ENCODE measurements at places on chromosomes 16 and 17. TPM values are rescaled to one million over a fixed set of nuclear protein-coding genes. Genes with fewer than 3 reads are reported as not detected.

TRAPPC2L gene
- polyA plus RNA-seq = 89.8 TPM

HOXB8 gene
- polyA plus RNA-seq = not detected

KCNAB3 gene
- not detected for polyA plus RNA-seq

ABAT gene
- 5.3 TPM for polyA plus RNA-seq

CISD3 gene
- 28.4 TPM for polyA plus RNA-seq

KRT24 gene
- not detected for polyA plus RNA-seq

AGRP gene
- polyA plus RNA-seq = not detected

CTRB2 gene
- not detected for polyA plus RNA-seq

KRT33A gene
- not detected for polyA plus RNA-seq
